Neural crest cell (in vitro differentiated cells): ENCODE measurements at places on chromosomes 5 and 9. TPM values are rescaled to one million over a fixed set of nuclear protein-coding genes. Genes with fewer than 3 reads are reported as not detected.

SLC6A19 gene
- not detected in 2 replicates for total RNA-seq

PCDHA9 gene
- total RNA-seq, result 1.4 TPM in 2 replicates

ADGRV1 gene
- total RNA-seq, result 43.4 and 45.0 TPM in 2 replicates

PCSK1 gene
- 0.47 and 0.52 TPM in 2 replicates for total RNA-seq

SHC3 gene
- total RNA-seq, result 14.9 and 17.7 TPM in 2 replicates

SPATA31C1 gene
- total RNA-seq, result 1.4 and 1.9 TPM in 2 replicates

IL4 gene
- not detected in 2 replicates for total RNA-seq

PCSK5 gene
- 2.7 and 3.1 TPM in 2 replicates for total RNA-seq

SLC46A2 gene
- total RNA-seq, result not detected in 2 replicates

C1QTNF2 gene
- total RNA-seq, result 0.42 and 0.43 TPM in 2 replicates

DNA sequence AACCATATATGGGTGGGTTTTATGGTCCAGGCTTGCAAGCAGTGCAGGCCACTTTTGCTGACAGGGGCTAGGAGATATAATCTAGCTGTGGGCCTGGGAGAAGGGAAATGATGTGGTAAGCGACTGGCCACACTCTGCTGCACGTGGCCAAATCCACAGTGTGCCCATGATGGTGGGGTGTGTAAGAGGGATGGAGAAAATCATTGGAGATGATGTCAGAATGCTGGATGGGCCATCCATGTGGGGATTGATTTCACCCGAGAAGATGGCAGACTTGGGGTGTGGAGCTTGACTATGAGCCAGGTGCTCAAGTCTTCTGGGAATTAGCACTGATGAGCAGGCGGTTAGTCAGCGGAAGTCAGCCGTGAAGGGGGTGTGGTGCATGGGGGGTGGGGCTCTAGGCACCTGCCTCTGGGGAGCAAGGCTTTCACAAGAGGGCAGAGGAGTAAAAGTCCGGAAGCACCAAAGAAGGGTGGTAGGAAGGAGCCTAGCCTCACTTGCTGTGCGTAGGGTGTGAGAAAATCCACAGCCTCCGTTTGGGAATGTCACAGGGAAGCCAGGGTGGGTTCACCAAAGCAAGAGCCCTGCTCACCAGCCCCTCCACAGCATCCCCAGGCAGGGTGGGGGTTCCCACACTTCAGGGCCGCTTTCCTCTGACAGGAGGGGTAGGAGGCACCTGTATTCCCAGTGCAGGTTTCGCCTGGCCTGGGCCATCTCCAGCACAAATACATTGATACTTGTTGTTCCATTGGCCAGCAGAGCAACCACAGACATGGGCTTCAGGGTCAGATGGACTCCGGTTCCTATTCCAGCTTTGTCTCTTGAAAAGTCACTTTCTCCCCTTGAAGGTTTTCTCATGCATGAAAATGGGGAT, 44.5 kb upstream of the ANGPTL2 start:
- H3K4me1 ChIP-seq, result peaks cover 17% of the 10 kb centered on the region
- H3K27me3 ChIP-seq, result no peaks in the 10 kb centered on the region
- H3K36me3 ChIP-seq, result no peaks in the 10 kb centered on the region
- no peak for DNase-seq

DNA sequence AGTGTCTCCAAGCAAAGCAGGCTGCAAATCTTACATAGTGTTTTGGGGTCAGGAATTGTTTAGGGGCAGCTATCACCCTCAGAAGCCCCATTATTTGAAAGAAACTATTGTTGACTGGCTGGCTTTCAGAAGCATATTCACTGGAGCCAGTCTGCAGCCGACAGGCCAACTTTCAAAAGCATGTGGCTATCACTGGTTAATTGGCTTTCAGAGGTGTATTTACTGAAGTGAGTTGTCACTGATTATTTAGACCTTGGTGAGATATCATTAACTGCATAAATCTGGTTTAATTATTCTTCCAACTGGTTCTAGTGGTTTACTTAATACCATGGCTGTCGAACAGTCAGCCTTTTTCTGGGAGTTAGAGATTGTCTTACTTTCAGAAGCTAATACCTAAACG, 247.0 kb downstream of the CWC27 start:
- H3K4me1 ChIP-seq, result peaks cover 31% of the 10 kb centered on the region
- peak overlapping the region; percentile 8 for H3K27ac ChIP-seq
- no peaks in the 10 kb centered on the region for H3K36me3 ChIP-seq
- no peak for DNase-seq
- no peak overlapping the region for H3K4me3 ChIP-seq
- no peaks in the 10 kb centered on the region for H3K27me3 ChIP-seq

- peak overlapping the region; percentile 89 for H3K4me3 ChIP-seq
- H3K27ac ChIP-seq, result no peak overlapping the region
- peaks cover 18% of the 10 kb centered on the region for H3K36me3 ChIP-seq
- DNase-seq, result no peak
- peaks cover 23% of the 10 kb centered on the region for H3K4me1 ChIP-seq
Observed at GRCh38 chr9:94031380-94031779, 52.9 kb upstream of the PTPDC1 start.

GRCh38 chr5:53063791-53064190, 45.8 kb downstream of the MOCS2 start:
- H3K36me3 ChIP-seq, result no peaks in the 10 kb centered on the region
- H3K27me3 ChIP-seq, result no peaks in the 10 kb centered on the region
- H3K4me3 ChIP-seq, result no peak overlapping the region

DNA sequence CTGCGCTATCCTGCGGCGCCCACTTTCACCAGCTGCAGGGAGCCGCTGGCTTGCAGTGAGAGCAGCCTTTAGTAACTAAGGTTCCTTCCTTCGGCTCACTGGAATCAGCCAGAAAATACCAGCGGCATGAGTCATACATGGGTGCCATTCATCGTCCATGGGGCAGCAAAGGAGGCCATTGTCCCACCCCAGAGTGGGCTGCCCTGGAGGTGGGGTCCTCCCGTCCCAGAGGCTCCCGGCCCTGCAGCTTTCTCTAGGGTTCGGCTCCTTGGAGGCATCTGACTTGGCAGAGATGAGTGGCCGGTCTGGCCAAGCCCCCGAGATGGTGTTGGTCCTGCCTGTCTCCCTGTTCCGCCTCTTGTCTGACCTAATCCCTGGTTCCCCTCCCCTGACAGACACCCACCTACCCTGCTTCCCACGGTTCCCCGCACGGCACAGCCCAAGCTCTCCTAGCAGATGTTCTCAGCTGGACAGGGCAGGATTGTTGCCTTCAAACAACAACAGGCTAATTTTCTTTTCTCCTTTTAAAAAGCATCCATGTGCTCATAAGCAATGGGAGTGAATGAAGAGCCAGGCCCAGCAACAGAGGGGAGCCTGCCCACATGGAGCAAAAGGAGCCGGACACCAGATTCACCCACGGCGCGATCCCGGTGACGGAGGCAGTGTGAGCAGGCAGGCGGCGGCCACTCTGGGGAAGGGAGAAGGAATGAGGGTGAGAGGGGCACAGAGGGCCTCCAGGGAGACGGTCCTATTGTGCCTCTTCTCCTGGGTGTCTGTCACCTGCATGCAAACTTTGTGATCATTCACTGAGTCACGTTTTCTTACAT, 97.0 kb upstream of the COL5A1 start:
- H3K36me3 ChIP-seq, result no peaks in the 10 kb centered on the region
- peaks cover 42% of the 10 kb centered on the region for H3K4me1 ChIP-seq
- DNase-seq, result peak; percentile 39
- peak overlapping the region; percentile 93 for H3K27ac ChIP-seq
- peak overlapping the region; percentile 68 for H3K4me3 ChIP-seq

GRCh38 chr9:108761655-108762347, 94.0 kb downstream of the ACTL7B start:
- H3K4me3 ChIP-seq, result no peak overlapping the region
- peak; percentile 60 for DNase-seq
- H3K27ac ChIP-seq, result no peak overlapping the region
- H3K27me3 ChIP-seq, result peaks cover 2% of the 10 kb centered on the region
- no peaks in the 10 kb centered on the region for H3K36me3 ChIP-seq

DNA sequence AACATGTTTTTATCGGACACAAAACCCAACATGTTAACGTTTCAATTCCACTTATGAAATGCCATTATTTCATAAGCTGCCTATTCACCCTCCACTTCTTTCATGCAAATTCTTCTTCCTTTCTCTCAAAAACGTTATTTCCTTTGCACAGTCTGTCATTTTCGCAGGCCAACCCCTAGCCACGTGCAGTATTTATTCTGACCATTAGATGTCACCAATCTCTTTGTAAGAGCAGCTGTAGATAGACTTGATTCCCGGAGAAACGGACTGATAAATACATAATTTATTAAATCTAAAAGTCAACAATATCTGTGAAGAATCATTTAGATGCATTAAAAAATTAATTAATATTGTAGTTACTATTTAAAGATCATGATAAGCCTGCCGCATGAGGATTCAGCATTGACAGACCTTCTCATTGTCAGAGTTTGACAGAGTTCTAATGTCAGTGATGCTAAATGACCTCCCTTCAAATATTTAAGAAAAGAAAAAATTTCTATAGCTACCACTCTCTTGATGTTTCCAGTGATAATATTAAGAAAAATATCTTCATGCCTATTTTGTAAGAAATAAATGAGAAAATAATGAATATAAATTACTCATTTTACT, 933.6 kb downstream of the CDH12 start:
- peaks cover 2% of the 10 kb centered on the region for H3K27me3 ChIP-seq
- no peak overlapping the region for H3K27ac ChIP-seq
- no peaks in the 10 kb centered on the region for H3K36me3 ChIP-seq
- peaks cover 7% of the 10 kb centered on the region for H3K4me1 ChIP-seq

GRCh38 chr5:14718778-14719177, 54.3 kb downstream of the OTULIN start:
- no peaks in the 10 kb centered on the region for H3K27me3 ChIP-seq
- no peak for DNase-seq
- peaks cover 31% of the 10 kb centered on the region for H3K36me3 ChIP-seq
- no peak overlapping the region for H3K27ac ChIP-seq

DNA sequence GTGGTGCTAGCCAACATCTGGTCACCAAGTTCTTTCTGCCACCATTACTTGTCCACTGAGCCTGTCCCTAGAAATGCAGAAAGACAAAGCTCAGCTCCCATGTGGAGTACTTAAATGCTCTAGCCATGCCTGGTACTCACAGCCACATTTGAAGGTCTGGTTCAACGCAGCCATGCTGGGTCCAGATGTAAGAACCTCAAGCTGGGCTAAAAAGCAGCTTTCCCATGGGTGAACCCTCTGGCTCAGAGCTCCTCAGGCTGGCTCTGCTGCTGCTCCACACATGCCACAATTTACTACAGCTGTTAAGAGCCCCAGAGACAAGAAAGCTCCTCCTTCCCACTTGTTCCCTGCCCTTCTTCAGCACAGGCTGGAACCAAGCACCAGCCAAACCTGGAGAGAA, 97.1 kb upstream of the LRRTM2 start:
- DNase-seq, result no peak
- H3K27me3 ChIP-seq, result peaks cover 10% of the 10 kb centered on the region
- peaks cover 44% of the 10 kb centered on the region for H3K4me1 ChIP-seq
- H3K27ac ChIP-seq, result no peak overlapping the region
- no peaks in the 10 kb centered on the region for H3K36me3 ChIP-seq
- H3K4me3 ChIP-seq, result no peak overlapping the region

GRCh38 chr5:34717426-34718327, 61.5 kb downstream of the RAI14 start:
- H3K4me3 ChIP-seq, result no peak overlapping the region
- no peak for DNase-seq
- peaks cover 29% of the 10 kb centered on the region for H3K4me1 ChIP-seq
- no peak overlapping the region for H3K27ac ChIP-seq
- H3K27me3 ChIP-seq, result no peaks in the 10 kb centered on the region

GRCh38 chr9:14962193-14962882, 52.1 kb upstream of the FREM1 start:
- peaks cover 19% of the 10 kb centered on the region for H3K4me1 ChIP-seq
- no peak overlapping the region for H3K4me3 ChIP-seq
- DNase-seq, result no peak
- H3K27me3 ChIP-seq, result no peaks in the 10 kb centered on the region
- no peaks in the 10 kb centered on the region for H3K36me3 ChIP-seq
- peak overlapping the region; percentile 85 for H3K27ac ChIP-seq

GRCh38 chr5:140524003-140524402, 23.5 kb upstream of the EIF4EBP3 start:
- no peak for DNase-seq
- H3K36me3 ChIP-seq, result peaks cover 14% of the 10 kb centered on the region
- no peak overlapping the region for H3K27ac ChIP-seq
- no peaks in the 10 kb centered on the region for H3K4me1 ChIP-seq

DNA sequence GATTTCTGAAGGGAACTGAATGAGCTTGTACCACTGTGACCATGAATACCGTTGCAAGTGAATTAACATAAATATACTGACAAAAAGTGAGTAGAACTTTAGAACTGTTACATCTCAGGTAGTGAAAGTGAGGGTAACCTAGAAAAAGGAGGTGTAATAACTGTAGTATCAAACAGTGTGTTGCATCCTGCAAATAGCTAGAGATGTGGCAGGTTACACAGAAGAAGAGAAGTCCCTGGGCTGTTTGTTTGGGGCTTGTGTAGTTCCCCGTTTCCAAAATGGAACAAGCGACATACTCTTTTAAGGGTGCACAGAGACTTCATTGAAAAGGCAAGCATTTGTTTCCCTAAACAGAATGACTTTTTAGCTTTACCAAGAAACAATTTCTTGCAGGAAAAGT, 214.8 kb downstream of the NR3C1 start:
- no peaks in the 10 kb centered on the region for H3K27me3 ChIP-seq
- no peaks in the 10 kb centered on the region for H3K4me1 ChIP-seq
- no peak for DNase-seq
- no peaks in the 10 kb centered on the region for H3K36me3 ChIP-seq

GRCh38 chr9:111925017-111925770, 28.6 kb downstream of the UGCG start:
- no peak for DNase-seq
- H3K4me3 ChIP-seq, result no peak overlapping the region
- no peaks in the 10 kb centered on the region for H3K27me3 ChIP-seq
- no peak overlapping the region for H3K27ac ChIP-seq
- H3K4me1 ChIP-seq, result no peaks in the 10 kb centered on the region
